ENCODE measurements at places on chromosomes 3 and 15.
A peak's percentile ranks its signal among the peaks of the same experiment; 100 is the strongest.

DNA sequence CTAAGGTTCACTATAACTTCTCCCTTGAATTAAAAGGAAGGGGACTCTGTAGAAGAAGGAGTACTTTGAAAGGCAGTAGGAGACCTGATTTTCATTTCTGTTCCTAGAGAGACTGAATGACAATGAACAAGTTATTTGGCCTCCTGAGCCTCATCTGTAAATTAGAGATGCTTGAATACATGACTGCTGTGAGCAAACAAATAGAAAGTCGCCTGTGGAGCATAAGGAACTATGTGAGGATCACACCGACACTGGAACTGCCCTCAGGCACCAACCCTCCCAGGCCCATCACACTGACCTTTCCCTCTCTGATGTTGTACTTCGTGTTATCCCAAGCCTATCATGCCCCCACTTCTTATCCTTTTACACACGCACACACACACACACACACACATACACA lies 48.6 kb downstream of the IMPG2 start:
- DNase-seq = no peak

DNA sequence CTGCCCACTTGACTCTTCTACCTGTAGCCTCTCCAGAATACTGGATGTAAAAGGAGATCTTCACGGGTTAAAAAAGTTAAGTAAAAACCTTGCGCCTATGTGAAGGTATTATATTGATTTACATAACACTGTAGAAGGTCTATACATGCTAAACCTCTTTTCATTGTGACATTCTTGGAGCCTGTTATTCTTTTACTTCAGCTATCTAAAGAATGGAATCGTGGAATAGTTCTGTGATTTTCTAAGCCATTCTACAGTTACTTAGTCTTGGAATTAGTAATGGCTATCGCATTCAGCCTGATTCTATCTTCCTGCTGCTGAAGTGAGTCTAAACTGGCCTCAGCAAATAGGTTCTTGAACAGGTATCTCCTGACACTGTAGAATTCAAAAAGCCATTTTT lies 430.0 kb upstream of the DPH6 start:
- DNase-seq = no peak

- DNase-seq = no peak
These were observed 51.8 kb upstream of the FURIN start for GRCh38 chr15:90816401-90817116.

DNA sequence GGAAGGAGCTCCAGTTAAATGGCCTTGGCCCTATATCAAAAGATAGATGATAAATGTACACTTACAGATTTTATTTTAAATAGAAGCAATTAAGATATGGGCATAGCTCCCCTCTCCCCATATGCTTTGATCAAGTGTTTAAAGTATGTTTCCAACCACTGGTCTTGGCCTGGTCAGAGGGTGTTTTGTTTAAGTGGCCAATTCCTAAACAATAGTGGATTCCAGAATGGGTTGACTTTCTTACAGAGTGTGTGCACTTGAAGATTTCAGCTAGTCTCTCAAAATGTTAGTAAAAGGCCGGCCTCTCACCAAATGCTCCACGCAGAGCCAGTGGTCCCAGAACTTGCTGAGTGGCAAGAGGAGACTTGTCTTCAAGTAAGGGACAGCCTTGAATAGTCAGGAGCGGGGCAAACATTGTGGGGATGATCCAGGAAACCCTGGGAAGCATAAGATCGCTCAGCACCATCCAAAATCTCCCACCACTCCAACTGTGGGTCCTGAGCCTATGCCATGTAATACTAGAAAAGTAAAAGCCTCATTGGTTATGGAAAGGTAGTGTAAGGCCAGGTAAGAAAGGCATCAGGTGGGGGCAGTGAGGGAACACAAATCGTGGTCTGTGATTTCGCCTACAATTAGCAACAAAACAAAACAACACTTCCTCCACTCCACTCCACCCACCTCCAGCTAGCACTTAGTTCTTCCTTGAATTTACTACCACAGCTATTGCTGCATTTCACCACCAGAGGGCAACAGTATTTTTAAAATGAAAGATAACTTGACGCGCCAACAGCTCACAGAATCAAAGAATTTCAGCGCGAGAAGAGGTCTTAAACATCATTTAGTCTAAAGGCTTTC lies 4.8 kb downstream of the RARRES1 start:
- DNase-seq = peak; percentile 27

DNA sequence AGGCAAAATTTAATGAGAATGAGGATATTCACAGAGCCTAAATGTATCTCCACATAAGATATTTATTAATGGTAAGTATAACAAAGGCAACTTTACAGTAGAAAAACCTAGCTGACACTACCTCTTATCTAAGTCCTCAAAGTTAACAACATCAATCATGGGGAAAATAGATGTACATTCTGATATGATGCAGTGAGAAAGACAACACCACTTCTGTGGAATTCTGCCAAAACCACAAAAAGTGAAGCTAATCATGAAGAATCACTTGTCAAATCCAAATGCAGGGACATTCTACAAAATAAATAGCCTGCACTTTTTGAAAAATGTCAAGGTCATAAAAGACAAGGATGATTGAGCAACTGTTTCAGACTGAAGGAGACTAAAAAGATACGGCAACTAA lies 27.5 kb upstream of the EOMES start:
- no peak for DNase-seq

GRCh38 chr3:52393959-52394670 lies 50.8 kb downstream of the SEMA3G start:
- no peak for DNase-seq

DNA sequence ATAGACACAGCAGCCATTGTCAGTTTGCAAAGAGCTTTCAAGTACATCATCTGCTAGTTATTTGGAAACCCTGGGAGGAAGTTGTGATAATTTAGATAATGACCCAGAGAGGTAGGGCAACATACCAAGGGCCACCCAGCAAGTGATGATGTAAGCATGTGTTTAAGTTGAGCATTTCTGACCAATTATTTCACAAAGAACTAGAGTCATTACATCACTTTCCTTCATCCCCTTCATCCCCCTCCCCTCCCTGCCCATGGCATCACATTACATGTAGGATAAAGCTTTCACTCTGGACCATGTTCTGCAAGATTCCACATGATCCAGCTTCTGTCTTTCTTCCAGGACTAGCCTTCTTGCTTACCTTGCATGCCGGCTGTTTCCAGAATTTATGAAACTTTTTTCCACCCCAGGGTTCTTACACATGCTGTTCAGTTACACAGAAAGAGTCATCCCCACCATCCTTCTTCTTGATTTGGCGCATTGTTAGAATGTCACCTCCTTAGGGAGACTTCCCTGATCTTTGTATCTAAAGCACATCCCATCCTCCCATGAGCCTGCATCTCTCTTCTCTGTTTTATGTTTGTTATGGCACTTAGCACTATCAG lies 71.3 kb downstream of the PTPRG start:
- no peak for DNase-seq

- DNase-seq = no peak
These were observed 124.4 kb upstream of the GAP43 start for GRCh38 chr3:115498898-115499297.

- DNase-seq = no peak
These were observed 12.9 kb downstream of the SEC11A start for GRCh38 chr15:84702961-84703482.

DNA sequence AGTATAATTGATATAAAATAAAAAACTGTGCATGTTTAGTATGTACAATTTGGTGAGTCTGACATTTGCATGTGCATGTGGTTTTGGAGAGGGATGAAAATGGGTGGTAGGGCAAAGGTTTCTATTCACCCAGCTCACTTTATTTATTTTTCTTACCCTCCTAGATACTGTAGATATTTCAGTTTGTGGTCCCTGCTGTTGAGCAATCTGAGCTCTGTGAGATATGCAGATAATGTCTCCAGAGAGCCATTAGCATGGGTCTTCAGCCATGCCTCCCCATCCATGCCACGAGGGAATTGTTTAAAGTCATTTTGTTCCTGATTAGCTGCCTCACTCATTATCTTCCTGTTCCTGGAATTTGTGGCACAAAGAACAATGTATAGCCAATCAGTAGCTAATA lies 44.4 kb upstream of the B3GALNT1 start:
- DNase-seq = no peak

DNA sequence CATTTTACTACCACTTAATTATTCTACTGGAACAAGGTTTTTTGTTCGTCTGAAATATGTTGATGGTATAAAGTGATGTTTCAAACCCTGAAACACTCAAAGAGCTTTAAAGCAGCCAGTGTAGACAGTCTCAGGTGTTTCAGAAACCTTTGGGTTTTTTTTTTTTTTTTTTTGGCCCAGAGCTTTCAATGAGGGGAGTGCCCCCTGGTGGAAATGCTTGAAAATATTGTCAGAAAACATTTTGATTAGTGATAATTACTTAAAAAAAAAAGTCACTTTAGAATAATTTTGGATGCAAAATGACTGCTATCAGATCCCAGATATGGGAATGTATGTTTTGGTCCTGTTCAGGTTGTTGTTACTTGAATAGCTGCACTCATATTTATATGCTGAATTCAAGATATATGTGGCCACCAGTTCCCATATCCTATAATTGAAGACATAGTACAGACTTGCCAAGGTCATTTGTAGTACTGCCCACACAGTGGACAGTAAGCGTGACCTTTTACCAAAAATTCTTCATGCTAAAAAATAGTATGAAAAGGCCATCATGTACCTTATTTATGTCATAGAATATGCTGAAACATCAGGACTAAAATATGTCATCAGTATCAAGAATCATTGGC lies 35.9 kb downstream of the SATB1 start:
- DNase-seq = peak; percentile 5

- no peak for DNase-seq
These were observed 249.1 kb downstream of the CTNNB1 start for GRCh38 chr3:41448396-41448795.

DNA sequence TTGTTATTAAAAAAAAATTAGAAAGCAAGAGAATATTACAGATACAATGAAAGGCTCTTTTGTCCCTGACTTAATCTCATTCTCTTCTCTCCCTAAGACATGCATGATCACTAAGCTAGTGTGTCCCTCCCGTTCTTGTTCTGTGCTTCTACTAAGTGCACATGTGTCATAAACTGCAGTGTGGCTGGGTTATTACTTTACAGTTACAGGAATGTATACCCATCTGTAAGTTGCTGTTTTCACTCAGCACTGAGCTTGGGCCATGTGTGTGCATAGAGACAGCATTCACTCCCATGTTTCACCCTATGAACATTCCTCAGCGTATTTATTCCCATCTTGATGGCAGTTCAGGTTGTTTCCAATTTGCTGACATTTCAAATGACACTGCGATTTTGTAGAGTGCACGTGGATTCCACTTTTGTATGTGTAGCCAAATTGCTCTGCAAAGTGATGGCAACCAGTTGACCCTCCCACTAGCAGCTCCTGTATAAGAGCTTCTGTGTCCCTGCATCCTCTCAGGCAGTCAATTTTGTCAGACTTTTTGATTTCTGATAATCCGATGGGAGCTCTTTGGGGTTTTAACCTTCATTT lies 145.8 kb upstream of the UBE2E1 start:
- DNase-seq = no peak

GRCh38 chr3:43870120-43870519 lies 179.4 kb downstream of the ABHD5 start:
- DNase-seq = no peak

DNA sequence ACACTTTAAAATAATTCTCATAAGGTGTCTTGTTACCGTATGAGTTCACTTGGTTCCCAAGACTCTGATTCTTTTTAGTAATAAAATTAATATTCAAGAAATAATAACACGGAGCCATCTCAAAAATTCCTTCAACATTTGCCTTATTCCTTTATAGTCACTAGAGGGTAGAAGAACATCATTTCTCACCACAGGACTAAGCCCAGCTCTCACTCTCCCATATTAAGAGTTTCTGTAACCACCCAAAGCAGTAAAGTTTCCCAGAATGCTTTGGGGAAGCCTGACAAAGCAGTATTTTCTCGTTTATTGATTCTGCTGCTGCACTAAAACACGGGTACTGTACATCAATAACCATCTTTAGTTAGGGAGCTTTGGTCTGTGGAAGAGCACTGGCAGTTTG lies 114.9 kb downstream of the MCTP2 start:
- DNase-seq = no peak

GRCh38 chr15:60551781-60552161 lies 72.8 kb upstream of the ICE2 start:
- no peak for DNase-seq

GRCh38 chr3:147397155-147397874 lies 9.0 kb downstream of the ZIC4 start:
- DNase-seq = no peak

DNA sequence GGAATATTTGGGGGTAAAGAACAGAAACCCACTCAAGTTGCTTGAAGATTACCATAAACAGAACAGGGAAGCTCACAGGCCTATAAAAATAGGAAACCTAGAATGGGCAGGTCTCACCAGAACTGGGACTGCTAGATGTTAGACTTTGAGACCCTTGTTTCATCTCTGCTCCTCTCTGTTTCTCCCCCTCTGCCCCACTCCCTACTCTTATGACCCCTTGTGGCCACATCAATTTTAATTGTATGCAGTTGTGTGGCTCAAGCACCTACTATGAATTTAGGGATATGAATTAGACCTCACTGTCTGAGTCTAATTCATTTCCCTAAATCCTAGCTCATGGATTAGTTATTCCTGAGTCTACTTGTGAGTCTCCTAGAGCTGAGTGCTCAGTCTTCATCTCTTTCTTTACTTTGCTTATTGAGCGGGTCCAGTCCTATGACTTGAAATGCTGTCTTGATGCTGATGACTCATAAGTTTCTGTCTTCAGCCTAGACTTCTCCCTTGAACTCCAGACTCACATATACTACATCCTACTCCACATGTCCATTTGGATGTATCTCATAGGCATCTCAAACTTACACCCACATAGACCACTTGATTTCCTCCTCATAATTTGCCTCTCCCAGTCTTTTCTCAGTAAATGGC lies 78.7 kb downstream of the ITPR1 start:
- DNase-seq = no peak

- DNase-seq = no peak
These were observed 10.0 kb downstream of the PHC3 start for GRCh38 chr3:170171563-170171962.

DNA sequence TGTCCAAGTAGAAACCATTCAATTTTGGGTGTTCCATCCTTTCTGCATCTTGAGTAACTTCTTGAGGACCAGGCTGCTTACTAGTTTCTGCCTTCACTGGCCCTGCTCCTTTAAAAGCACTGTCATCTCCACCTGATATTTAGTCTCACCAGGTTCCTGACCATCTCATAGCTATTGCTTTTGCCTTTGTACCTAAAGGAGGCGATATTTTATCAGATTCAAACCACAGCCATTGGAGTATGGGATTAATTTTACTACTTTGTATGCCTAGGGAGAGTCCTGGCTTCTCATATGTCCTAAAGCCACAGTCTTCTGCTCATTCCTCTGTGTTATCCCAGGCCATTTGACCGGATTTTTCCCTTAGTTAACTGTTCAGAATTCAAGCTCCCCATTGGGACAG lies 51.8 kb upstream of the RFX7 start:
- no peak for DNase-seq

GRCh38 chr15:40803688-40804087 lies 3.2 kb upstream of the ZFYVE19 start:
- no peak for DNase-seq

- no peak for DNase-seq
These were observed 113.6 kb upstream of the SNTN start for GRCh38 chr3:63538919-63539318.

GRCh38 chr15:66580643-66581042 lies 14.8 kb upstream of the LCTL start:
- no peak for DNase-seq

Measured in HL-60 (cell line).